ENCODE measurements at places on chromosomes 3 and 15.

- DNase-seq = no peak
Measured at GRCh38 chr3:78832785-78833204, 935.0 kb downstream of the ROBO1 start.

GRCh38 chr15:68417897-68418296 is 14.1 kb downstream of the ITGA11 start:
- no peak for DNase-seq

DNA sequence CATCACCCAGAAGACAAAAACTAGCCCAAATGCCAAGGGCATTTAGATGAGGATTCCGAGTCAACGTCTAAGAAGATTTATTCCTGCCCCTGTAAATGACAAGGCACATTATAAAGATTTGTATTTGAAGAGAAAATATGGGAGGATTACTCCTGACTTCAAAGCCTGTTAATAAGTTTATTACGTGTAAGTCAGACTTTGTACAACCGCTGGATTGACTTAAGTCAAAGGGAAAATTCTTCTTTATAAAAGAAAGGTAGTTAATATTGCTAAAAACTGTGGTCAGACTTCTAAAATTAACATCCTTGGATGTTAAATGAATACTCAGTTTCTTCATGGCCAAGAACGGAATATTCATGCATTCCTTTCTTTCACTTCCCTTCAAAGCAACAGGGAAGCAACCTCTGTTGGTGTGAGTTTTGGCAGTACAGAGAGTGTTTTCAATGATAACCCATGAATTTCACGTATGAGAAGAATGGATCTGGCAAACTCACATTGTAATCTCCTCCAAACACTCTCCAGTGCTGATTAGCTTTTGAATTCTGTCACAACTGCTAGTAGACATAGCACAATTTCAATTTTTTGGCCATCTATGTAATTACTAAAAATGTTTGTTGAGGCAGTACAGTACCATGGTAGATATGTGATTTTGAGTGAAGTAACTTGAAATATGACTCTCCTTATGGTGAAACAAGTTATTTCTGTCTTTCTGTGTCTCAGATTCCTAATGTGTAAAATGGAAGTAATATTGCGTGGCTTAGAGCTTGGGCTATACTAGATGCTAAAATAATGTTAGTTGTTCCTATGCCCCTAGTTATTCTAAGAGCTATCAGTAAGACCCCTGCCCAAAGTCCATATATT is 62.0 kb downstream of the PLD1 start:
- DNase-seq = no peak

DNA sequence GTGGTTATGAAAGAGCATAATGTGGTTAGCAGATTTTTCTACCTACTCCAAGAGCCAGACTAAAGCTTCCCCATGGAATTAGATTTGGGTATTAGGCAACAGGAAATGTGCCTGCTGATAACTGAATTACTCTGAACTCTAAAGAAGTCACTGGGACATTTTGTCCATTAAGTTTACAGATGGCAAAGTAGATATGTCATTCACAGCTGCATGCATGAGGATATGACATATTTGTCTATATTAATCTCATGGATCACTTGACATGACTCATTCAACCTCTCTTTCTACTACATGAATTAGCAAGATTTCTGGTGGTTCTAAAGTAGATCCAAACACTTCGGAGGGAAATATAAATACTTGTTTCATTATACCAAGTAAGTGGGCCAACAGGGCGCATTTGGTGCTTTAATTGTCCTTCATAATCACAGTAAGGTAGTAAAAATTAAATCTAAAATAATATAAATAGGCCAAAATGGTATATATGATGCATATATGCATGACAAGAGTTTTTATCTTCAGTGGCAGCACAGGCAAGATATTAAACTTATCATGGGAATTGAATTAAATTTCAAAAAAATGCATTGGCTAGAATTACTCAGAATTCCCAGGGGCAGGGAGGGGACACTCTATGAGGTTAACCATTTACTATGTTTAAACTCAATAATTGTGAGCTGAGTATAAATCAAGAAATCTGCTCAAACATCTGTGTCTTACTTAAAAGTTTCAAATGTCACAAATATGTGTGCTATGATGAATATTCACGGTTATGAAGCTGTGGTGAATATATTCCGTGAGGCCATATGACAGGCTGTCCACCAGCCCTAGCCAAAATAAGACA is 365.3 kb upstream of the KCNMB2 start:
- DNase-seq = no peak
